Activated CD4-positive, alpha-beta T cell treated with anti-CD3 and anti-CD28 coated beads, Interleukin-2, Interleukin-6, amounts not matched to agents 100 ng/mL and 50 ng/mL, durations not matched to agents 16 hours and 8 hours (primary cell): ENCODE measurements at places on chromosomes 1 and 21.

DNA sequence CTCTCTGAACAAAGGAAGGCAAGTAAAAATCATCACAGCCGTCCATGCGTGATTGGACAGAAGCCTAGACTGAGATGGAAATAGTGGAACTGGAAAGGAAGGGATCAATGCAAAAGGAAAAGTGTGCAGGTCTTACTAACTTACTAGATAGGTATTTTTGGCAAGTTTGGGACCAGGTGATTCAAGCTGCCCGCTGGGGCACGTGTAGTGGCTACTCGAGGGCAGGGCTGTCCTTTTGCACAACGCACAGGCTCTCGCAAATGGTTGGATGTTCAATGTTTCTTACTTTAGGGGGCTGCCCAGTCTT is 566 bp upstream of the ALG6 start:
- no peak for DNase-seq

DNA sequence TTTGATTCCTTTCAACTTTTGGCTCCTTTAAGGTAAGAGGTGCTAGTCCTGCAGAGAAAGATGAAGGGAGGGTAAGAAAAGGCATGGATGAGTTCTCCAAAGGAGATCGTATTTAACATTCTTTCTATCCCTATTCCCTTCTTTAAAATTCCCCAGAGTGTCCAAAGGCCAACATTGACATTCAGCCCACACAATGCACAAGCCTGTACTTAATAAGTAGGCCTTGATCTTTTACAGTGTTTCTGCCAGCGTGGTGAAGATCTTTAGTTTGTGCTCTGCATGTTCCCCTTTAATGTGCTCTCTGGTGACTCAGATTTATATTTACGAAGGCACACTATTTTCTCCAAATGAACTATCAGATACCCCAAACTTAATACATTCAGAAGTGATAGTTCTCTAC is 582.5 kb upstream of the RGS18 start:
- DNase-seq = no peak

- DNase-seq = no peak
Measured at GRCh38 chr21:34794686-34795085, 125.9 kb downstream of the CLIC6 start.

DNA sequence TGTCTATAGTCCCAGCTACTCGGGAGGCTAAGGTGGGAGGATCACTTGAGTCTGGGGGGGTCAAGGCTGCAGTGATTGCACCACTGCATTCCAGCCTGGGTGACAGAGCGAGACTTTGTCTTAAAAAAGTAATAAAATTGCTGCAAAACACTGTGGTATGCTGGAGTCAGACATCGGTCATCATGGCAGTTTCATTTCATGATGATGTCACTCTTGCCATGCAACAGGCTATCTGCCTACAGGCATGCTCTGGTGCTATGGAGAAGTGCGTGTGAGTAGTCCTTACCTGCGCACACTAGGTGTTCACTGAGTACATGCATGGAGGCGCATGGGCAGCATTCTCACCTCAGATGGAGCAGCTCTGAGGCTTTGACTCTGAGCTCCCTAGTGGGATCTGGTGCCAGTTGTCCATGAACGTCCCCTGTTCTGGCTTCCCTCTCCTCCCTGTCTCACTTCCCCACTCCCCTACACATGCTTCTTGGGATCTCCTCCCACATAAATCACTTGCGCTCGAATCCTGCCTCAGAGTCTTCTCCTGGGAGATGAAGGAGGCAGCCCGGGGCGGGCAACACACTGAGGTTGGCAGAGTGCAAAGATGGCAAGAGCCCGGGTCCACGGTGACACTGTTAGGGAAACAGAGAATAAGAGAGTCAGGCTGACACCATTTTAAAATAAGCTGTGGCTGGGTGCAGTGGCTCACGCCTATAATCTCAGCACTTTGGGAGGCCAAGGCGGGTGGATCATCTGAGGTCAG is 10.4 kb upstream of the CELA3B start:
- no peak for DNase-seq

- DNase-seq = no peak
Measured at GRCh38 chr1:9452516-9453140, 86.6 kb upstream of the SLC25A33 start.

DNA sequence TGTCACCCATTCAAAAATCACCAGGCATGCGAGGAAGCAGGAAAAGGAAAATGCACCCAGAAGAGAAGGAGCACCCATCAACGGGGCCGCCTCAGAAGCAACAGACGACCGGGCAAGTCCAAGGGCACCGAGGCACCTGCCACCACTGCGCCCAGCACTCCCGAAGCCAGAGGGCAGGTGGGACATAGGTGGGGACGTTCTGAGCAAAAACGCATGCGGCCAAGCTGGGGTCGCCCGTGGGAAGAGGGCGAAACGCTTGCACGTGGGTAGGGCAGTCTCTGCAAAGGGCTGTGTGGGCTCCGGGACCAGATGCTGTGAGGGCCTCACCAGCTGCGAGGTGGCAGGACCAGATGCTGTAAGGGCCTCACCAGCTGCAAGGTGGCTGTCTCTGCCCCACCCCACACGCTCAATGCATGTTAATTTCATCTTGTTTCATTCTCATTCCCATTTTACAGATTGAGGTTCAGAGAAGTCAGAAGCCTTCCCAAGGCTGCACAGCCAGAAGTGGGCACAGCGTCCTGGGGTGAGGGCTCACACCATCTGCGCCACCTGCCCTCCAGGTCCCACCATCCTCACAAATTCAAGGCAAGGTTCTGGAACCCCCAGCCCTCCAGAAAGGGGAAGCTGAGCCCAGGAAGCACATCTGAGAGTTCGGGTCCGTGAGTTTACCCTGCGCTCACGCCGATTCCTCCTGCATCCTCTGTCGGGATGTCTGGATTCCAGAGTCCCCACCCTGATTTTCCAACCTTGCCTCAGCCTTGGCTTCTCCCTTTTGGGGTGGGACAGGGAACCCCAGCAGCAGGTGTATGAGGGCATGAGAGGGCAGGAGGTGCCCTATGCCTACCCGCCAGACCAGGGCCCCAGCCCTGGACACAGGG is 8.2 kb upstream of the SAMD11 start:
- DNase-seq = no peak

- peak; percentile 35 for DNase-seq
Measured at GRCh38 chr1:89525169-89525855, 683 bp downstream of the LRRC8B start.

DNA sequence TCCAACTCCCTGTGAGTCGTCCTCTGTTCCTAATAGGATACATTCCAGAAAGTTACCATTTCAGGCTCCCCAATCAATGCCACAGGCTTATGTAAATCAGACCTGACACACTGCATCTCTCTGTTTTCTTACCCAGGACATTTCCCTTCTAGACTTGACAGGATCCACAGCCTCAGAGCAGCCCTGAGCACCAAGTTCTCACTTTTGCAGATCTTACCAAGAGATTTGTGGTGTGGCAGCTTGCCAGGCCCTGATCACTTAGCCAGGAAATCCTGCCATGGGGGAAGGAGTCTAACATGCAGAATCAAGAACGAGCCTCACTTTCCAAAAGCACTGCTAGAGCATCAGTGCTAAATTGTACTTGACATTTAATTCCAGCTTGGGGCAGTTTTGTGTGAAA is 202.9 kb downstream of the TBX15 start:
- no peak for DNase-seq

- DNase-seq = no peak
Measured at GRCh38 chr1:119115311-119115710, 25.1 kb downstream of the WARS2 start.

GRCh38 chr1:94068999-94069918 is 51.7 kb downstream of the ABCA4 start:
- DNase-seq = no peak

DNA sequence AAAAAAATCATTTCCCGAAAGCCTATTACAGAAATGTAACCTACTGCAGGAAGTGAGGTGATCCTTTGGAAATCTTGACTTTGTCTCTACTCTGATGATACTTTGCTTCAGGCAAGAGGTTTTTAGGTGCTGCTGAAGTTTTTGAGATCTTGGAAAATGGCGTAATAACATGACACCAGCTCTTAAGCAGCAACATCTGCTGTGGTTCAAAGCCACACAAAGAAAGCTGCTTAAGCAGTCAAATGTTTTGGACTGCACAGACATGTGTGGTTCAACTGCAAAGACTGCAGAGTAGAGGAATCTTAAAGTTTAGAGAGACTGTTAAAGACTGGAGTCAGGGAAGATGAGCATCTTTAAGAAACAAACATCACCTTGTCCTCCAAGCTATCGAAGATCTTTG is 139.0 kb downstream of the RASAL2 start:
- no peak for DNase-seq

DNA sequence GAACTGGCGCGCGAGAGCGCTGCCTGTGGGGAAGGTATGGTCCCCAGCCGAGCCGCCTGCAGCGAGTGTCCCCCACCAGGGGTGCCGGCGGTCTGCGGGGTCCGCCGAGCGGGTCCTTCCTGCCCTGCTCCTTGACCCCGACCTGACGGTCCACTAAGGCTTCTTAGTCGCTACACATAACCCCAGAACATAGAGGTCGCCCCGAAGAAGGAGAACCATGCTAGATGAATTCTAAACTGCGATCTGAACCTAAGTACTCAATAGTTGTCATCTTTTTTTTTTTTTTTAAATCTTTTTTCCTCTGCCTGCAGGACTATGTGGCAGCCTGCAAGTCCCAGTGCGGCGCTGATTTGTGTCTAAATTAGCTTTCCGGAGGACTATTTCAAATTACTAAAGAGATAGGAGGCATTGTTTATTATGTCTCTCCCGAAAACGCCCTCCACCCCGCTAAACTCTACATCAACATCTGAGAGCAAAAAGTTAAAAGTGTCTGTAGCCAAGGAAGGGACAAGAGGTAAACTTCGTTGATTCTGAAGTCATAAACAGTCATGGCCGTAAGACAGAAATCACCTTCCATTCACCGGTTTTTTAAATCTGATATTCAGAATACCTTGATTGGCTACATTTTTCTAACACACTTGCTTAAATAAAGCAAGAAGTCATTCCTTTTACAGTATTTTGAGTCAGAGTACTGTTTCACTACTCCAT is 476 bp downstream of the AXDND1 start:
- peak; percentile 7 for DNase-seq
